ENCODE measurements at places on chromosomes 3 and 15.

DNA sequence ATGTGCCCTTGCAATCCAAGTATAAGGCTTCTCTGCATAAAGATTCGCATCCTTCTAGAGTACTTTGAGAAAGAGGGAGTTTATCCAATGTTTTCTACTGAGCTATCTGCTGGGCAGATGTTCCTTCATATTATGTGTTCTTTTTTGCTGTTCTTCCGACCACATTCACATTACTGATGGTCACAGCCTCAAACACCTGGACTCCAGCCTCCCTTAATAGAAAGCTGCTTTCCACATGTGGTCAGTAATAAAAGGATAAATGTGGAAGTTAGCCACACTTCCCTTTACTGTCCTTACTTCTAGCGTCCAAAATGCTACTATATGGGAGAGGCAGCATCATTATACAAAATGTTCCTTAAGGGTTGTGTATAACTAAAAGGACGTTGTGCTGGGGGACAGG is 116.9 kb downstream of the CD47 start:
- DNase-seq: no peak

DNA sequence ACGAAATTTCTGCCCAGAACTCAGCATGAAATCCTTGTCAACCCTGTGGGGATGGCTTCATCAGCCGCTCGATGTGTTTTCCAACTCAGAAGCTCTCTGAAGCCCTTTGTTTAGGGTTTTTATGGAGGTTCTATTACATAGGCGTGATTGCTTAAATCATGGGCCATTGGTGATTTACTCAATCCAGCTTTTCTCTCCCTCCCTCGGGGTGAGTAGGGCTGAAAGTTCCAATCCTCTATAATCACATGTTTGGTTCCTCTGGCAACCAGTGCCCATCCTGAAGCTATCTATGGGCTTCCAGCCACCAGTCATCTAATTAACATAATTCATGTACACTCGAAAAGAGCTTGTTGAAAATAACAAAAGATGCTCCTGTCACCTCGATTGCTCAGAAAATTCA is 51.6 kb downstream of the GATM start:
- no peak for DNase-seq

GRCh38 chr3:144770915-144771351 is 799.3 kb downstream of the DIPK2A start:
- no peak for DNase-seq

DNA sequence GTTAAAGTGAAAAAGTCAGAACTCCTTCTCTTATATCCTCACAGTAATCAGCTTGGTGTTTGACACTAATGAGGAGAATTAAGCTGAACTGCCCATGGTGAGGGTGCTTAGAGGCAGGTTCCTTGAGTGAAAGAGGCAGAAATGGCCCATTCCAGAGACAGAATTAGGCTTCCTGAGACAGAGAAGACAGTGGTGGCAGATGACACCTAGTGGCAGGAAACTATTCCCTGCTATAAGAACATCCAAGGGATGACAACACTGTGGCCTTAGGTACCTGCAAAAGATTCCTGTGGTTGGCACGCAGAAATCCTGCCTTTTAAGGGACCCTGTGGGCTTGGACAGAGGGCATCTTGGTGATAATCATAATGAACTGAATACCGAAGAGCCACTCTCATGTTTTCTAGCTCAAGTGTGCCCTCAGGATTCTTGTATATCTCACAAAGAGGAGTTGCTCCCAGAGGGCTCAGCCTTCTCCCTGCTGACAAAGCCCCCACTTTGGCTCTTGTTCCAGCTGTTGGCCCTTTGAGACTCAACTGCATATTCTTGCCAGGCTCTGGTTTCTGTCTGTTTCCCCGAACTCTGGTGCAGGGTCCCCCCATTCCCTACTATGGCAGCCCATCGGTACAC is 56.0 kb downstream of the KBTBD12 start:
- no peak for DNase-seq

GRCh38 chr15:60970246-60971170 is 258.6 kb downstream of the RORA start:
- no peak for DNase-seq

DNA sequence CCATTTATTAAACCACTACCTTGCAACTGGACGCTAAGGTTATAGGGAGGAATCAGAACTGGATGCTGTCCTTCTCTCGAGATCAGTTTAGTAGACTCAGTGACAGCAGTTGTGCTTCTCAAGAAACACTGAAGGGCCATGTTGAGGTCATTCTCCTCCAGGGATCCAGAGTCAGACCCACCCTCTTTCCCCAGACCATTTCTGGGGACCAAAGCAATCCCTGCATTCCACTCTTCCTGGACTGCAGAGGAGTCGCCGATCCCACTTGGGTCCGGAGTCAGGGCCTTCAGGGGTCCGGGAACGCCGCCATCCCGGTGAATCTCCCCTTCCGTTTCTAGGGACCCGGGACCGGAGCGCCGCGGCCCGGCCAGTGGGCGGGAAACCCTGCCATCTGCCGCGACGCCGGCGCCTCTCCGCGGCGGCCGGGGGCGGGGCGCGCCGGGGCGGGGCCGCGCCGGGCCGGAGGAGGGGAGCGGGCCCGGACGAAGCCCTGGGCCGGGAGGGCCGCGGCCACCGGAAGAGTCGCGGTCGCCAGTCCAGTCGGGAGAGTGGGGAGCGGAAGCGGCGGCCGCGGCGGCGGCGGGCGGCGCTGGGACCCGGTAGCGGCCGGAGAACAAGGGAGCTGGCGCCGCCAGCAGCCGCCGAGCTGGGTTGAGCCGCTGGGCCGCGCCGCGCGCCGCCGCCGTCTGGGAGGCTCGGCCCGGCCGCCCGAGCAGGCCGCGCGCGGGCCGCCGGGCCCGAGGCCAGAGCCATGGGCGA is at the start of gene DVL3:
TSS of gene DVL3 (plus strand) at position 493 of the 759 bp plus-strand sequence. CDS start at position 752, 259 bp downstream.
- DNase-seq: no peak

DNA sequence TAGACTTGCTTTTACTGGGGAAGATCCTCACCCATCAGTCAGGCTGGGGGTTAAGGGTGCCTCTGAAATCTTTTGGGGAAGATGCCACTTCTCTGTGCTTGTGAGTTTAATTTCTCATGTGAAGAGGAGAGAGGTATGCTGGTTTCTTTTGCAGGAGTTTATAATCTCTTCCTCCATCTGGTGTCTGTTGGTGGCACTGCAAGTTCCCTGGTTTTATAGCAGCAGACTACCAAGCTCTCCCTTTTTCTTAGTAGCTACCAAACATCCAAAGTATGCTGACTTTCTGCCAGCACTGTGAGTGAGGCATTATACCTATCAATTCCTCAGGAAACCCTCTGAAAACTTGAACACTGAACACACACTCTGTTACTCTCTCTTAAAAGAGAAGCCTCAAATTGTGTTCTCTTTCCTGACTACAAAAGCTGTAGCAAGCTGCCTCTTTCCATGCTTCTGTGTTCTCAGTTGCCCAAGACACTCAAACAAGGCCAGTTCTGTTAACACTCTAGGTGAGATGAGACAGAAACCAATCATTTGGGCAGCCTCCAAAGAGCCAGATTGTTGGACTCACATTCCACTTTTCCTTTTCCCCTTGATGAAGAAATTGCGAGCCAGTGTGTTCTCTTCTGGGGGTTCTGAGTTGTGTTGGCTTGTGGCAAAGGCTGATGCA is 299.5 kb downstream of the GAP43 start:
- no peak for DNase-seq

DNA sequence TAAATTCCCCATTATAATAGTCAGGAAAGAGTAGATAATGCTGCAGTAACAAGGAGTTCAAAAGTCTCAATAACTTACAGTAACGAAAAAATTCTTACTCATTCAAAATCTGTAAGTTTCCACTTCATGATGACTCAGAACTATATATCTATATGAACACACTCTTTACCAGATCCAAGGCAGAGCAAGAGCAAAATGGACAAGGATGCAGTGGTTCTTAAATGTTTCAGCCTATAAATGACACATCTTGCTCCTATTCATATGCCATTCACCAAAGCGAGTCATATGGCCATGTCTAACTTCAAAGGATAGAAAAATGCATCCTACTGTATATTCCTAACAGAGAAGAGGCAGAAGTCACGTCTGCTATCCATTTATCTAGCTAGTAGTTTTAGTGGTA is 787.7 kb downstream of the NAALADL2 start:
- no peak for DNase-seq

GRCh38 chr3:178562947-178563232 is 26.7 kb downstream of the KCNMB2 start:
- no peak for DNase-seq

DNA sequence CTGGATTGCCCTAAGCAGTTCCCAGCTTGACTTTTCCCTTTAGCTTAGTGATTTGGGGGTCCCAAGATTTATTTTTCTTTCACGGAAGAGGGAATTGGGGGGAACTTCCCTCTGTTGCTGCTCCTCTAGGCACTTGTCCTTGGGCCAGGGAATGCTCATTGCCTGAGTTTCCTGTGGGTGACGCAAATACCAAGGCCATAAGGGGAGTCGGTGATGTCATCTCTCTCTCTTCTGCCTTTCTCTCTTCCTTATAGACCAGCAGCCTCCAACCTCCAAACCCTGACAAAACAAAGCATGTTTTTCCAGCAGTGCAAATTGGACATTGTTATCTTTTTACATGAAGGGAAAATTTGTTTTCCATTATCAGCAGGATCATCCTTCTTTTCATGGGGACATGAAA is 120.2 kb downstream of the ITPR1 start:
- no peak for DNase-seq

GRCh38 chr3:156577736-156578135 is 22.8 kb upstream of the SSR3 start:
- DNase-seq: no peak

DNA sequence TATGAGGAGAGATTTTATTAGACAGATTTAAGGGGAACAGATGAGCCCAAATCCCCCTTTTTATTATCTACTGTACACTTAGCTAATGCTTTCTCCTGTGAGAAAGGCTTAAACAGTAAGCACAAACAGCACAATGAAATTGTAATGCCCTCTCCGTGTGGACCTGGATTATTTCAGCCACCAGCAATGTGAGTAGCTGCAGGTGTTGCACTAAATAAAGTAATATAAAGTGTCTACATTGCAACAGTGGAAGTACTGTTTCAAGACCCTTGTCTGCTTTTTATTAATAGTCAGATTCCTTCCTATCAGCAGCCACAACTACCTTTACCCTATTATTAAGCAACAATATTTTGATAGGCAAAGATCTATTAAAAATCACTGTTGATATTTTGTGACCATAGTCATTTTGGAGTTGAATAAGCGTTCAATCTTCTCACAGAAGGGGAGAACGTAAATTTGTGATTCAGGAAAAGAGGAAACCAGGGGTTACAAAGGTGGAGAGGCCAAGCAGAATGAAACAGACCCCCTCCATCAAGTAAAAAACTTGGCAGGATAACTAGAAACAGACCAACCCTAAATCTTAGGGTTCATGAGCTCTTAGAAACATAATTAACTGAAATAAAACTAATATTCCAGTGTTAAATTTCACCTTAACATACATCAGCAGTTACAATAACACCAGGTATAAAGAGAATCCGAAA is 422.6 kb downstream of the MECOM start:
- no peak for DNase-seq

GRCh38 chr15:70853318-70853972 is 512 bp downstream of the LARP6 start:
- no peak for DNase-seq

GRCh38 chr3:119729996-119730395 is 27.2 kb downstream of the CFAP91 start:
- DNase-seq: no peak

DNA sequence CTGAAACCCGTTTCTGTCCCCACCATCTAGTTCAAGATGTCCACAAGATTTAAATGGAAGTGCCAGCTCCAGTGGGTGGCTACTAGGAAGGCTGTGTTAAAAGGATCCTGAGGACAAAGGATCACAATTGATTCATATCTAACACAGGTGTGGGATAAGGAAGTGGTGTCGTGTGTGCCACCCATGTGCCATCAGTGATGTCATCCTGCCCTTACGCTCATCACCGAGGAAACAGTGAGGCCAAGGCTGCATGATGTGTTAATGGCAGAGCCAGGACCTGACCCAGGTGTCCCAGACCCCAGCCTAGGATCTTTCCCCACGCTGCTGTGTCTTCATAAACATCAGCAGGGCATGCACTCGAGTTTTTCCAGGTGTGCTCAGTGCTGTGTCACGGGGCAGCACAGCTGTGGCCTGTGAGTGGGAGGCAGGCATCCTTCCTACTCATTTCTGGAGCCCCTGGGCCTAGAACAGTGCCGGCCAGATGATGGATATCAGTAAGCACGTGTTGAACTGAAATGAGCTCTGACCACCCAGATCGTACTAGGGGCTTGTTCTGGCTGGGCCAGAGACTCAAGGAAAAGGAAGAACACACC is 10.6 kb upstream of the TGM5 start:
- no peak for DNase-seq

All from stimulated activated CD4-positive, alpha-beta T cell treated with anti-CD3 and anti-CD28 coated beads, TNF-alpha, amount 100 ng/mL, for 1 hour (primary cell).